ENCODE measurements at places on chromosomes 12 and 14.
A peak's percentile ranks its signal among the peaks of the same experiment; 100 is the strongest.

DNA sequence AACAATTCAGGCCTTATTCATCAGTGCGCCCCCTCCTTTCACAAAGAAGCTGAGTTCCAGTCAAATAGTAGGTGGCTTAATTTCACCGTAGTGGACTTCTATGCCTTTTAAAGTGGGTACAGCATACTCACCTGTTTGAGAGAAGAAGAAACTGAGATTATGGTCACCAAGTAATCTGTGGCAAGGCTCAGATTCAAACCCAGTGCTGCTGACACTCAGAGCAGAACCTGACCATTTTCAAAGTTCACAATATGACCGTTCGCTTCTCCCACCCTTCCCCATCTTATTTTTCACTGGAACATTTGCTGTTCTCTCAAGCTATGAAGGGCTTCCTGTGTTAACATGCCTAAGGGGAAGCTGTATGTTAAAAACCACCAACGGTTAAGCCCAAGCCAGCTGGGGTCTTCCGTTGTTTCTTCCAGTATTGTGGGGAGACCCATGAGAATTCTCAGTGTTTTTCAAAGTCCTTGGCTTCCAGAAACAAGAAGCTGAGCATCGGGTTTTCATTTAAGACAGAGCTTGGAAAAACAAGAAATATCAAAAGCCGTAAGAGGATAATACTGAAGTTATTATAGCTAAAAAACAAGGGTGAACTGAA, 6.1 kb upstream of the PSMA6 start:
- DNase-seq = no peak

GRCh38 chr12:118371321-118372282, 1.1 kb downstream of the TAOK3 start:
- DNase-seq = peak; percentile 24

DNA sequence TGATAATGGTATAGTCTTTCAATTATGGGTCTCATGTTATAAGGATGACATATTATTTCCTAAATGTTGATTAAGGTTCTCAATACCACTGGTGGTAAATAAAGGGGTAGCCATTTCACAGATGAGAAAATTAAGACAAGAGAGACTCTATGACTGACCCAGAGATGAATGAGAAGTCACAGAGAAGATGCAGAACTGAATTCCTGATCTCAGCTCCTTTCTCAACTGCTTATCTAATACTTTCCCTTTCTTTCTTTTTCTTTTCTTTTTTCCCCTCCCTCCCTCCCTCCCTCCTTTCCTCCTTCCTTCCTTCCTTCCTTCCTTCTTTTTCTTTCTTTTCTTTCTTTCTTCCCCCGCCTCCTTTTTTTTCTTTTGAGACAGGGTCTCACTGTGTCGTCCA, 8.3 kb upstream of the PTGR2 start:
- no peak for DNase-seq

- DNase-seq = no peak
Measured at GRCh38 chr12:41277100-41277945, 89.2 kb downstream of the PDZRN4 start.

DNA sequence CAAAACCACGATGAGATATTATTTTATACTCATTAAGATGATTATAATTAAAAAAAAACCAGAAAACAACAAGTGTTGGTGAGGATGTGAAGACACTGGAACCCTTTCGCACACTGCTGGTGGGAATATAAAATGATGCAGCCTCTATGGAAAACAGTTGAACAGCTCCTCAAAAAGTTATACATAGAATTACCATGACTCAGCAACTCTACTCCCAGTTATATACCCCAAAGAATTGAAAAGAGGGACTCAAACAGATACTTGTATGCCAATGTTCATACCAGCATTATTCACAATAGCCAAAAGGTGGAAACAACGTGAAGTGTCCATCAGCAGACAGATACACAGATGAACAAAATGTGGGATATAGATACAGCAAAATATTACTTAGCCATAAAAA, 53.1 kb downstream of the TAOK3 start:
- DNase-seq = no peak
